ENCODE measurements at places on chromosomes 7 and 10. TPM values are rescaled to one million over a fixed set of nuclear protein-coding genes. Genes with fewer than 3 reads are reported as not detected.

- no peak for DNase-seq
These were observed 40.7 kb downstream of the SGMS1 start for GRCh38 chr10:50582766-50583762.

DNA sequence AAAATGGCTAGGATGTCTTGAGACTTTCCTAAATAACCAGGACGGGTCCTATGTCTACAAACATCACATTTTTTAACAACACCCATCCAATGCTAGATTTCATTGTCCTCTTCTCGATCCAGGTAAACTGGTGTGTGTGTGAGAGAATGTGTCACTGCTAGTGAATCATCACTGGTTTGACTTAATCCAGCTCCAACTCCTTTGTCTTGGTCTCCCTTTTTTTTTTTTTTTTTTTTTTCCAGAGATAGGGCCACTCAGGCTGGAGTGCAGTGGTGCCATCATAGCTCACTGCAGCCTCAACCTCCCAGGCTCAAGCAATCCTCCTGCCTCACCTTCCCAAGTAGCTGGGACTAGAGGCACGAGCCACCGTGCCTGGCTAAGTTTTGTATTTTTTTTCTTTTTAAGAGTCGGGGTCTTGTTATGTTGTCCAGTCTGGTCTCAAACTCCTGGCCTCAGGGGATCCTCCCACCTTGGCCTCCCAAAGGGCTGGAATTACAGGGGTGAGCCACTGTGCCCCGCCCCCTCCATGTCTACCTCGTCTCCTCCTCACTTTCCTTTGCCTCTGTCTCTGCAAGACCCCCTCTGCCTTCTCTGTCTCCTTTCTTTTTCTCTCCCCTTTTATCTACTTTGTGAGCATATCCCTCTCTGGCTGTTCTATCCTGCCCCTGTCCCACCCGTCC lies 2.2 kb upstream of the UFSP1 start:
- no peak for DNase-seq

GRCh38 chr7:149625947-149626392 lies 128.4 kb upstream of the ZNF746 start:
- DNase-seq = no peak

DNA sequence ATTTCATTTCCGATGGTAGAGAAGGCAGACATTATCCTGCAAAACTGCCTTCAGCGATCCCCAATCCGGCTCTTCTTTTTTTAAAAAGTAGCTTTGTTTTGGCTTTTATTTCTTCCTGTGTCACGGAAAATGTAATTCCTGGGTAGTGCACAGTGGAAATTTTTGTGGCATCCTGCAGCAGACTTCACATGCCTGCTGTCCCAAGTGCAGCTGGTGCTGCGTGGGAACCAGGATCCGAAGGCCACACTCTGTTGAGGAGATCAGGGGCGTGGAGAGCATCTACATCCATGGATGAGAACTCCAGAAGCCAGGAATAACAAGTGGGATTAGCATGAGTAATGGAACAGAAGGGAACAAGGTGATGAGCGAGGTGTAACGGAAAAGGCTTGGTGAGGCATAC lies 4.6 kb downstream of the VWA2 start:
- no peak for DNase-seq

GRCh38 chr7:29953726-29954347 lies 35.8 kb downstream of the SCRN1 start:
- DNase-seq = no peak

Gene NKX2-3
- total RNA-seq = not detected

Gene KCNIP2
- total RNA-seq = 1.2 TPM
